ENCODE measurements at places on chromosomes 6 and 20.

DNA sequence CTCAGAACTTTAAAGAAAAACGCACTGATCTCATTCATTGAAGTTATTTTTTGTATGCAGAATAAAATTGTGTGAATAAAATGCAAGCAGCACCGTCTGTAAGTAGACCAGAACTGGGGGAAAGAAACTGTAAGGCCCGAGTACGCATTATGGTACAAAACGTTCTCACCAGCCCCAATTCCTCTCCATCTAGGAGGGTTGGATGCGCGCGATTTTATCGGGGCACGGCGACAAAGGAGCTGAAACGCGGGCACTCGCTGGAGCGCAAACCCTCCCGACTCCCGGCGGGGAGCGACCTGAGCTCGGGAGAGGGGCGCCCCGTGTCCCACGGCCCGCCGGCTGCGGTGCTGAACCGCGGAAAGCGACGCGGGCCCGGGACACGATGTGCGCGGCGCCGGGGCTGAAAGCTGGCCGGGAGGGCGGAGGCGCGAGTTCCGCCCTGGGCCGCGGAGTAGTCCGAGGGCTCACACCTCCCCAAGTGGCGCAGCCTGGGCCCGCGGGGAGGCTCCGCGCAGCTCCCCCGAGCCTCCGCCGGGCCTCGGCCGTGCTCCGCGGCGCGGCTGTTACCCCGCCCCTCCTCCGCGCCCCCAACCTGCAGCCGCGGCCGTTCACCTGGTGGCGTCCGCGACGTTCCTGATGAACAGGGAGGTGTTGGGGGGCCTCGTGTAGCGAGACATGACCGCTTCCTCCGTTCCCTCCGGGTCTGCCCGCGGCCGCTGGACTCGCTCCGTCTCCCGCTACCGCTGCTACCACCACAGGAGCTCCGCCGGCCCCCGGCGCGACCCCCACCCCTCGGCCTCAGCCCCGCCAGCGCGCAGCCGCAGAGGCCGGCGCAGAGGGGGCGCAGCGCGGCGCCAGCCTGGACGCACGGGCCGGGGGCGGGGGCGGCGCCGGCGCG is at the start of gene SRSF12:
TSS of gene SRSF12 (minus strand) at position 861 of the 898 bp plus-strand sequence. CDS start at position 677, 184 bp downstream.
- DNase-seq = peak; percentile 29

- no peak for DNase-seq
These were observed 62.2 kb downstream of the ARFGEF2 start for GRCh38 chr20:48983423-48984400.

DNA sequence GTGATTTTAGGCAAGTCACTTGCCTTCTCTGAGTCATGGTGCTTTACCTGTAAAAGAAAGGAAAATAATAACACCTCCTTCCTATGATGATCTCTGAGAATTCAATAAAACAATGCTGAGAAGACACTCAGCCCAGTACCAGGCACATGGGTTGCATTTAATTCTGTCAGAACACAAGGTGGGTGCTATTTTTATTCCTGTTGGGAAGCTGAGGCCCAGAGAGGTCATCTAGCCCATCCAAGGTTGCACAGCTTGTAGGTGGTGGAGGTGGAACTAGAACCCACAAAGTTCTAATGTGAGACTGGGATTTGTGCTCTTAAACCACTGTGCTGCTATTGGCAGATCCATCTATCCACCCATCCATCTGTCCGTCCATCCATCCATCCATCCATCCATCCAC is 39.6 kb upstream of the PTGIS start:
- DNase-seq = no peak

DNA sequence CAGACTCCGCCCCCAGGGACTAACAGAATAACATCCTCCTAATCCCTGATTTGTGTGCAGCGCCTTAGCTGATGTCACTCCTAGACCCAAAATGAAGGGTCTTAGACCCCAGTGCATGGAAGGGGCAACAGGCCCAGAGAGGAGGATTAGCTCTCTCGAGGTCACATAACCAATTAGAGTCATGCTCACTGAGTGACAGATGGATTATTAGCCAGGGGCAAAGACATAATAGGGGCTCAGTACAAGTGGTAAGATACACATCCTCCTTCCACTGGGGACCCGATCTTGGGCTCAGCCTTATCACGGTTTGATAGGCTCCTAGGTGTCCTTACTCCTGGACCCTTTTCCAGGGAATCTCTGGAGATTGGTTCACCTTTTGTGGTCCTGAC is 858 bp downstream of the TP53INP2 start:
- no peak for DNase-seq

DNA sequence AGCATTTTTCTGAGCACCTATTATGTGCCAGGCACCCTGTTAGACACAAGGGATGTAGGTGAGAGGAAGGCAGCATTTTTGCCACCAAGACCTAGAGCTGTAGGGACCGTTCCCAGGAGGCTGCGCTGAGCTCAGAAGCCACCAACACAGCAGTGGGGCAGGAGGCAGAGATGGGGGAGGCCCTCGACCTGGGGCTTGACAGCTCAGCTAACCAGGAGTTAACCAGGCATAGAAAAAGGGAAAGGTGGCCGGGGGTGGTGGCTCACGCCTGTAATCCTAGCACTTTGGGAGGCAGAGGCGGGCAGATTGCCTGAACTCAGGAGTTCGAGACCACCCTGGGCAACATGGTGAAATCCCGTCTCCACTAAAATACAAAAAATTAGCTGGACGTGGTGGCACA is 29.5 kb downstream of the KIF25 start:
- DNase-seq = no peak

DNA sequence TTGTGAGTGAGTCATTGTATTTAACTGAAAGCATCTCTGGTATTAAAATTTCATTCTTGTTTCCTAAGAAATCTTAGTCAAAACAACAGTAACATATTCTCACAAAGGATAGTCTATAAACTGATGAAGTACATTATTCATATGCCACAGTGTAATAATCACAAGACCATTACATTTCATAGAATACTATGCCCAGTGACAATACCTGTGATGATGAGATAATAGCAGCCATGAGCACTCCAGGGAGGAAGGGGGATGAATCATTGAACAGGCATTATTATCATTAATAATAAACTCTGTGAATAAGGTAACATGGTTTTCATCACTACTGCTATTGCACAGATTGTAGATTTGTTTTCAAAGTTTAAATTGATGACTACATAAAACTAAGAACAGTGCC is 667.9 kb downstream of the EPM2A start:
- no peak for DNase-seq

DNA sequence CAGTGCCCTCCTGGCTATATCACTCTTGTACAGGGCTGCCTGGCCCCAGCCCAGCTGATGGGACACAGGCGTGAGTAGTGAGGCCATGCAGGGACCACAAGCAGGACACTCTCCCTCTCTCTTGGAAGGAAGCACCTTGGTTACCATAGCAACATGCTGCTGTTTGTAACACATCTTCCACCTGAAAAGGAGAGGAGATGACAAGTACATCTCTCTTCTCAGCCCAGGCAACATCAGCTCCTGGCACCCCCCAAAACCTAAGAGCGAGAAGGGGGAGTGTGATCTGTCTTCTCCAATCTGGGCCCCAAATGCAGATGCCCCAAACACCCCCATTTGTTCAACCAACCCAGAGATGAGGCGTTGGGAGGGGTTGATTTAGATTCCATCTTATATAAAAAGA is 49.9 kb downstream of the KCNB1 start:
- no peak for DNase-seq

DNA sequence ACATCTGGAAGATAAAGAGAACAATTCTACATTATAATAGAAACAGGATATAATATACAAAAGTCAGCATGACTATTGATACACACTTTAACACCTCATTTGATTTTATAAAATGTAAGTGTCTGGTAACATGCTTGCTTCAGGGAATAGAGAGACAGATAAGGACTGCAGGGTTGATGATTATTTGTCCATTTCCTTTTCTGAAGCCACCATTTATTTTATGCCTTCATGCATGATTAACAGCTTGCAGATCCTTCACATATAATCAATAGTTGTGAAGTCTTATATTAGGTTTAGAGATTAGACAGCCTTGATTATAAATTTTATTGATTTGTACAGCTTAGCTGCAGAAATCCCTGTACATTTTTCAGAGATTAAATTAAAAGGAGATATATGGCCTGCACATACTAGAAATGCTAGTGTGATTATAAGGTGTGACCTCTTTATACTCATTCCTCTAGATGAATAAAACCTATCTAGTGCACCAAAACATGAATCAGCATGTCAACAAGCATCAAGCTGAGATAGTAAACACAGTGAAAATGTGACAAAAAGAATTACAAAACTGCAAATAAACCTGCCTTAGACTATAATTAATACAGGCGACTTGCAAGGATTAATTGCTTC is 198.8 kb upstream of the THEMIS start:
- DNase-seq = no peak

GRCh38 chr20:29874476-29875202 is 1382.8 kb upstream of the DEFB115 start:
- DNase-seq = no peak

DNA sequence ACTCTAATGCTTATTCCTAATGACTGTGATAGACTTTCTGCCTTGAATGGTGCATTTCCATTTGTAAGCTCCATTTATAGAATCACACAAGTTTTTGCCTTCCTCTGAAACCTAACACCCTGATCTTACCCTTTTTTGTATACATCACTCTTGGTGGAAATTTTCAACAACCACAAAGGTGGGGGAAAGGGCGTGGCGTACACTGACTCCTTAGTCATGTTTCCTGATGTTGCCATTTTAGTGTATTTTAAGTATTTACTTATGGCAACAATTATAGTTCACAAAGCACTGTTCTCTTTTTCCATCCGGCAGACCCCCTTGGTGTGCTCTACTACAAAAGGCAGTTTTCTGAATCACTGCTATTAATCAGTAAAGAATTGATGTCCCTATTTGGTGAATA is 92.0 kb downstream of the ATXN1 start:
- peak; percentile 83 for DNase-seq

DNA sequence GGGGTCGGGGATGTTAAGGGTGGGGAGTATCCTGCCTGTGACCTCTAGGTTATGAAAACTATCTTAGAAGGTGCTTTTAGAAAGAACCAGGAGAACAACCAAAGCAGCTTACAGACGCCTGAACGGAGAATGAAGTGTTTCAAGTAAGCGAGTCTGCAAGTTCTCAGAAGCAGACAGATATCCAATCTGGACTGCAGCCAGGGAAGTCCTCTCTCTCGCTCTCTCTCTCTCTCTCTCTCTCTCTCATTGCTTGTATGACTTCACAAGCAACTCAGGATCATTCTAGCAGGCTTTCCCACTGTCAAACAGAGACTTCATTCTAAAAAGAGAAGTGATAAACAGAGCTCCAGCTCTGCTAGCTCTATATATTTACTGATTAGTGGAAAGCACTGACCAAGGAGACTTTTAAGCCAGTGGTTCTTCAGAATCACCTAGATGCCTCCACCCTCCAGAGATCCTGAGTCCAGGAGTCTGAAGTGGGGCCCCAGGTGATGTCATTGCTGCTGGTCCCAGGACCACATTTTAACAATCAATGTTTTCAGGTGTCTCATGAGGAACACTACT is 6.0 kb downstream of the TCF21 start:
- no peak for DNase-seq

GRCh38 chr6:5706124-5707033 is 300.3 kb downstream of the NRN1 start:
- peak; percentile 11 for DNase-seq

- no peak for DNase-seq
These were observed 120.7 kb upstream of the NT5E start for GRCh38 chr6:85329196-85329595.

Measured in activated CD4-positive, alpha-beta T cell treated with anti-CD3 and anti-CD28 coated beads, Interleukin-2, amount 50 U/mL, for 16 hours (primary cell).